ENCODE measurements at places on chromosomes 3 and 15. TPM values are rescaled to one million over a fixed set of nuclear protein-coding genes. Genes with fewer than 3 reads are reported as not detected.
A peak's percentile ranks its signal among the peaks of the same experiment; 100 is the strongest.

POPDC2 gene
- 1.4 TPM for total RNA-seq

- no peak for DNase-seq
- peaks cover 40% of the 10 kb centered on the region for H3K4me1 ChIP-seq
- no peaks in the 10 kb centered on the region for H3K27me3 ChIP-seq
- H3K36me3 ChIP-seq = peaks cover 47% of the 10 kb centered on the region
- H3K4me3 ChIP-seq = peak overlapping the region; percentile 98
- peak overlapping the region; percentile 83 for H3K27ac ChIP-seq
These were observed 4.6 kb downstream of the TSC22D2 start for GRCh38 chr3:150412561-150413231.

TGM4 gene
- total RNA-seq = not detected

GPR27 gene
- total RNA-seq = 7.4 TPM

- no peak overlapping the region for H3K4me3 ChIP-seq
- peaks cover 18% of the 10 kb centered on the region for H3K4me1 ChIP-seq
- no peak overlapping the region for H3K27ac ChIP-seq
- peaks cover 3% of the 10 kb centered on the region for H3K36me3 ChIP-seq
- no peak for DNase-seq
These were observed 28.2 kb upstream of the MGA start for GRCh38 chr15:41631880-41632470.

All from type B pancreatic cell (in vitro differentiated cells).